ENCODE measurements at places on chromosomes 5 and 9. TPM values are rescaled to one million over a fixed set of nuclear protein-coding genes. Genes with fewer than 3 reads are reported as not detected.

Gene C9
- total RNA-seq: 0.07 TPM

Gene TMOD1
- 0.48 TPM for total RNA-seq

Gene ZNF300
- total RNA-seq: 7.7 TPM

Gene PKN3
- 2.3 TPM for total RNA-seq

Gene IL5
- not detected for total RNA-seq

Gene OTULINL
- total RNA-seq: 2.8 TPM

DNA sequence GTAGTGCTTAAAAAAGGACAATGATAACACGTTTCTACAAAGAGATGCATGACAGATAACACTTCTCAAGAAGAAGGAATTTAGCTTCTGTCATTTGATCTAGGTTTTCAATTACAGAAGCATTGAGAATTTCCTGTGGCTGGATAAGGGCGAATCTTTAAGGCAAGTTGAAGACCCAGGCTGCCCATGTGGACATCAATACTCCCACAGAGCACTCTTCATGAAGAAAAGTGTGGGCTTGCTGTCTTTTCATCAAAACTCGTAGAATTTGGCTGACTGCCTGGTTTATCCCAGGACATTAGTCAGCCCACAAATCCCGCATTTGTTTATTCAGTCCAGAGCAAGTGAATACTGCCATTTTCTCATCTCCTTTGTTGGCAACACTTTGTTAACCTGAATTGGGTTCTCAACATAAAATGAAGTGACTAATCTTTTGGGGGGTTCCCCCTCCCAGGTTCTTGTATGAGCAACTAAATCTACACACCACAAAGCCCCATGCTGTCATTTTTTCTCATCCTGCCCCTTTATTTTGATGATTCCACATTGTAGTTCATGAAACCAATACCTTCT, 43.4 kb upstream of the CDKN2B start:
- peak; percentile 100 for DNase-seq

DNA sequence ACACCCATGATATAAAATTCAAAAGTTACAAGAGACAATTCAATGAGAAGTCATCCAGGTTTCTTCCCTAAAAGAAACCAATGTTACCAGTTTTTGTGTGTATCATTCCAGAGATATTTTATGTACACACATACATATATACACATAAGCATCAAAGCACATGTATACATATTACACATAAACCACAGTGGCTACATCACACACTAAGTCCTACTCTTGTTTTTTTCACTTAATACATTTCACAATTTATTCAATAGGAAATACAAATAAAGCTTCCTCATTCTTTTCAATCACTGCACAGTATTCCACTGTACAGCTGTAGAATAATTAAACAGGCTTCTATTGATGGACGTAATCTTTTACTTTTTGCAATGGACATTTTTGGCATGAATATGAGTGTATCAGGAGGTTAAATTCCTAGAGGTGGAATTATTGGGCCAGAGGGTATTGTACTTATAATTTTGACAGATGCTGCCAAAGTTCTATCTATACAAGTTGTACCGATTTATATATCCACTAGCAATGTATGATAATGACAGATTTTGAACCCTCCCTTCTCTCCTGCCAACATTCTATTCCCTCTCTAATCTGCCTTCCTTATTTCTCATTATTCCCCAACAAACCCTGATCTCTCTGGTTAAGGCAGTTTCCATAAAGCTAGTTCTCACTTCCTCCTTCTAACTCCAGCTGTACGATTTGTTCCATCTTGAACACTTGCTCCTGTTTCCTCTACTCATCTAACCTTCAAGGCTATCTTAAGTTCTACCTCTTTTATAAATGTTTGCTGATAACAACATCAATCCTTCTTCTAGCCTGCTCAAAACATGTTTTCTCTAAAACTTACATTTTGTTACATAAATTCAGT, 35.2 kb downstream of the MRPS27 start:
- no peak for DNase-seq

DNA sequence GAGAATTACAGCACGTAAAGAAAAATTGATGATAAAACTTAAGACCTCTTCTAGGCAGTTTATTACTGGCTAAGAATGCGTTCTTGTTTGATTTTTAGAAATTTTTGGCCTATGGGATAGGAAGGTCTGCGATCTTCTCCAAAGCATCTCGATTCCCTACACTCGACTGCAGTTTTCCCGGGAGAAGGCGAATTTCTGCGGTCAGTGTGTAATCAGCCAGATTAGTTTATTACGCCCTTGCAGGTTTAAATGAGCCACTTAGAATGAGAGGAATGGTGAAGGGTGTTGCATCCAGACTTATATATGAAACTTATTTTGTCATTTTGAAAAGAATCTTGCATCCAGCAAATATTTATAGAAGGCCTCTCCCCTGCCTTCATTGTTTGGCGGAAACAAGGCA, 1.2 kb downstream of the MTAP start:
- DNase-seq: peak; percentile 39

DNA sequence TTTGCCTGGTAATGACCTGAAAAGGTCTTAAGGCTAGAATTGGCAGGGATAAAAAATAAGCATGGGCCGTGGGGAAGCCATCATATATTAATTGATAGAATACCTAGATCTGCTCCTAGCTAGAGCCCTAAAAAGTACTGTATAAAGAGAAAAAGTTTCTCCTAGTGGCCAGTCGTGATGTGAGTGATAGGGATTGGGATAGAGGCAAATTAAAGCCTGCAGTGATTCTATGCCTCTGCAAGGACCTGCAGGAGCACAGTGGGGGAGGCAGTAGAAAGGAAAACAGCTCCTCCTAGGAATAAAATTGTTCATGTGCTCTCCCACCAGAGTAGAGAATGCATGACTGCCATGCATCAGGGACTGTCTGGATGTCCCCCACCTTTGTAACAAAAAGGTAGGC, 56.2 kb upstream of the FTMT start:
- DNase-seq: no peak

GRCh38 chr5:50559955-50560354, 106.5 kb upstream of the PARP8 start:
- no peak for DNase-seq

DNA sequence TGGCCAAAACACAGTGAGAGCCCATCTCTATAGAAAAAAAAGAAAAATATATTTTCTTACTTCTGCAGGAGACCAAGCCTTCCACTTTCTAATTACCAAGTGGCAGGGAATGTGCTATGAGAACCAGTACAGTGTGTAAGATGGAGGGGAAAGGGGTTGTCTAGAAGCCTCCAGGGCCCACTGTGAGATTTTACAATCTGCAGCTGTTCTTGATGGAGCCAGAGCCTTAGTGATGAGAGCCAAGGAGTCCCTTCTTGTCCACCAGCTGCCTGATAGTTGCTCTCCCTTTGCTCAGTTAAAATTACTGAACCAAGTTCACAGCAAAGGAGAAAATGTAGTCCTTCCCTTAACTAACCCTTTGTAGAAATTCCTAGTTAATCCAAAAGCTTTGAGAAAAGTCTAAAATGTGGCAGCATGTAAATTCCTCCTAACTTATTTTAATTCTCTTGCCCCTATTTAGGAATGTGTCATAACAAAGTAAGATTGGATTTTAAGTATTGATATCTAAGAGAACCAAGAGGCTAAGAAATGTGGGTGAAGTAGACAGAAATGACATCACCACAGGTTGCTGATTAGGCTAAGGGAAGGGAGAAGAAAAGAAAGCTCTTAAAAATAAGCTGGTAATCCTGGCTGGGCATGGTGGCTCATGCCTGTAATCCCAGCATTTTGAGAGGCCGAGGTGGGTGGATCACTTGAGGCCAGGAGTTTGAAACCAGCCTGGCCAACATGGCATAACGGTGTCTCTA, 19.3 kb downstream of the SRP19 start:
- DNase-seq: no peak

DNA sequence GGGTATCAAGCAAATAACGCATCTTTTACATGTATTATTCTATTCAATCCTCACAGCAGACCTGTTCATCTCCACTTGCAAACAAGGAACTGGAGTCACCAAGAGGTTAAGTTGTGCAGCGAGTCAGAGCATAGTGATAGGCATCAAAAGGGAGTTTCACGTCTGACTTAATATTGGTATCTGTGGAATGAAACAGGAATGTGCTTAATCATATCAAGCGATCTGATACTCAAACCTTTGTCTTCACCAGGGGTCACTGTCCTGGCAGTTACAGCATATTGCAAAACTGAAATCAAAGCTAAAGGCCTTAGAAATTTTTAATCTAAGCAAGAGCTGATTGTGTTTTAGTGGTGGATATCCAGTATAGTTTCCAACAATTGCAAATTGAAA, 271.6 kb downstream of the PLK2 start:
- DNase-seq: peak; percentile 87

DNA sequence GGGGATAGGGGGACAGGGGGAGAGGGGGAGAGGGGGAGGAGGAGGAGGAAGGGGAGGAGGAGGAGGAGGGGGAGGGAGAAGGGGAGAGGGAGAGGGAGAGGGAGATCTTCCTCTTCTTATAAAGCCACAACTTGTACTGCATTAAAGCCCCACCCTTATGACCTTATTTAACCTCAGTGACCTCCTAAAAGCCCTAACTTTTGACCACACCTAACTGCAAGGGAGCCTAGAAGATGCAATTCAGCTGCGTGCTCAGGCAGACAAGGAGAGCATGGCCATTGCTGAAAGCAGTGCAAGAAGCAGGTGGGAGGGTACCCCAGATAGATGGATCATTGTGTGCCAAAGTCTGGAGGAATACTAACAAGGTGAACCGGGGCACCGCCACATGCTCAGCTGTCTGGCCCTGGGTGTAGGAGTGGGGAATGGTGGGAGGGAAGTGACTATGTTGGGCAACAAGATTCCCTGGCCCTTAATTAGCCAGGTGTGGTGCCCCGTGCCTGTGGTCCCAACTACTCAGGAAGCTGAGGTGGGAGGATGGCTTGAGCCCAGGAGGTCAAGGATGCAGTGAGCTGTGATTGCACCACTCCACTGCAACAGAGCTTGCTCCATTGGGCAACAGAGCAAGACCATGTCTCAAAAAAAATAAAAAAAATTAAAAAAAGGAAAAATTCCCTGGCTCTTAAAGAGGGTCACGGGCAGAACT, 125.4 kb upstream of the BOD1 start:
- no peak for DNase-seq

- no peak for DNase-seq
Measured at GRCh38 chr5:32726086-32726557, 15.0 kb downstream of the NPR3 start.

- no peak for DNase-seq
Measured at GRCh38 chr9:132809677-132810271, 68.3 kb downstream of the AK8 start.

DNA sequence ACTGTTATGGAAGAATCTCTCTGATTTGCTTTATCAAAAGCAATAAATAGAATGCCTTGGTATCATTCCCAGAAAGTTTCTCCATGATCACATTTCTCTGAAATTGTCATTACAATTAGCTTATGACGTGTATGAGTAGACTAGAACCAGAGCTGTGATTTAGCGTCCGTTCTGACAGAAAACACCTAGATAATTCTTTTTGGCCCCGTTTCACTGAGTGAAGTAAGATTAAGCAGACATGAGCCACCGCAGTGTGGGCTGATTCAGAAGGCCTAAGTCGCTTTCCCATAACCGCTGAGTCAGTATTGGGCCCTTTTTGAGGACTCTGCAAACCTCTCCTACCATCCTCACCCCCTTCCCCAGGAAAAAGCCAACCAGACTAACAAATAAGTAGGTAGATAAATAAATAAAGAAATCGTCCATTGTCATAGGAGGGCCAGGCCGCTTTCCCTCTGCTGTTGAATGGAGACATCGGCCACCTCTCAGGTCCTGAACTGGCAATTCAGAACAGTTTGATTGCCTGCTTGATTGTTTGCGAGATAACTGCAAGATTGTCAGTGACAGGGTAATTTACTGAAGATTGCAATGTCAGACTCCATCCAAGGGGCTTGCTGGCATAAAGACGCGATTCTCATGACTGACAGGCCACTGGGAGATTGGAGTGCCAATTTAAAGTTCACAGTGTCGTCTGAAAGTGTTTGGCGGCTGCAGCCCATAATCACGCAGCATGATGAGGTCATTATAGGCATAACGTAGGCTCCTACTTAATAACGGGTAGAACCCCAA, 105.0 kb upstream of the WWC1 start:
- DNase-seq: peak; percentile 30

DNA sequence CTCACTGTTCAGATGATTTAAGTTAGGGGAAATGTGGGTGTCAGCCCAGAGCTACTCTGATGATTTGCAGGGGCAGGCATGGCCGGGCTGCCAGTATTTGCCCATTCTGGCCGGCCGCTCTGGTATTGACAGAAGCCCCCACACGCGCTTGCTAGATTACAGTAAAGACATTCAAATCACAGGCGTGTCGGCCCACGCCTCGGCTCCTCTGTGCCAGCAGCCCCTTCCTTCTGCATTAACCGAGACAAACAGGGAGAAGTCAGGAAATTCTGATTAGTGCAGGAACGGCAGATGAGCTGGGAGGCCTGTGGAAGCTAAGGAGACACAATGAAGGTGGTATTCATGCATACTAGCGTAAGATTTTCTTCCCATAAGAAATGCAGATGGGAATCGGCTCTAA, 113.3 kb downstream of the CRB2 start:
- no peak for DNase-seq

- peak; percentile 86 for DNase-seq
Measured at GRCh38 chr9:124342776-124343485, 72.3 kb downstream of the PSMB7 start.

- DNase-seq: no peak
Measured at GRCh38 chr5:97600486-97600885, 417.4 kb upstream of the RIOK2 start.

- DNase-seq: no peak
Measured at GRCh38 chr5:3349704-3350565, 245.7 kb upstream of the IRX1 start.

DNA sequence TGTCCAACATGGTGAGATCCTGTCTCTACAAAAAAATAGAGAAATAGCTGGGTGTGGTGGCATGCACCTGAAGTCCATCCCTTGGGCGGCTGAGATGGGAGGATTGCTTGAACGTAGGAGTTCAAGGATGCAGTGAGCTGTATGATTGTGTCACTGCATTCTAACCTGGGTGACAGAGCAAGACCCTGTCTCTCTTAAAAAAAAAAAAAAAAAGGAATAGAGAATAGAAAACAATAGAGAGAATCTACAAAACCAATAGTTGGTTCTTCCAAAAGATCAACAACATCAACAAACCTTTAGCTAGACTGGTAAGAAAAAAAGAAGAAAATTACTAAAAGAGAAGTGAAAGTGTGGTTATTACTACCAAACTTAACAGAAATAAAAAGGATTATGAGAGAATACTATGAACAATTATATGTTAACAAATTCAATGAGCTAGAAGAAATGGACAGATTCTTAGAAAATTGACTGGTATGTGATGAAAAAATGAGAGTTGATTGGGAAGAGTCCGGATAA, 8.1 kb upstream of the SLC38A9 start:
- DNase-seq: no peak

GRCh38 chr5:58439094-58439644, 20.7 kb downstream of the PLK2 start:
- peak; percentile 46 for DNase-seq

GRCh38 chr5:111068213-111068612, 3.3 kb upstream of the TSLP start:
- no peak for DNase-seq

GRCh38 chr5:59333416-59333815, 560.1 kb downstream of the PDE4D start:
- DNase-seq: no peak

All from astrocyte (in vitro differentiated cells and primary cell).